ENCODE measurements at places on chromosomes 12 and 14. TPM values are rescaled to one million over a fixed set of nuclear protein-coding genes. Genes with fewer than 3 reads are reported as not detected.

Gene SOCS2
- 20.8 TPM for total RNA-seq

Gene ACVR1B
- total RNA-seq, result 18.3 TPM

Gene ARHGEF25
- total RNA-seq, result 0.10 TPM

Gene AMDHD1
- not detected for total RNA-seq

Gene SLC35F4
- not detected for total RNA-seq

Gene ERP29
- 47.7 TPM for total RNA-seq

Gene DDHD1
- 8.2 TPM for total RNA-seq

Gene VRTN
- total RNA-seq, result not detected

Gene MBD6
- 12.7 TPM for total RNA-seq

Gene PLEKHD1
- total RNA-seq, result not detected

Gene SIX1
- total RNA-seq, result 0.48 TPM

Gene EPS8
- 34.3 TPM for total RNA-seq

Gene DBX2
- not detected for total RNA-seq

Gene YARS2
- total RNA-seq, result 38.9 TPM

Gene CDC42BPB
- total RNA-seq, result 169 TPM

Gene SSTR1
- total RNA-seq, result 0.33 TPM

Gene OR4L1
- total RNA-seq, result not detected

Gene LTBR
- 108 TPM for total RNA-seq

Gene CDH24
- total RNA-seq, result 18.9 TPM

Measured in vein endothelial cell (primary cell).